ENCODE measurements at places on chromosomes 2 and 18. TPM values are rescaled to one million over a fixed set of nuclear protein-coding genes. Genes with fewer than 3 reads are reported as not detected.

The SPAG16 gene
- total RNA-seq: 12.4 TPM

The LYPD6 gene
- total RNA-seq: 4.3 TPM

The ADRA2B gene
- not detected for total RNA-seq

The MARCO gene
- not detected for total RNA-seq

The ZNF521 gene
- 2.1 TPM for total RNA-seq

The COPS8 gene
- total RNA-seq: 190 TPM

The INO80C gene
- total RNA-seq: 7.2 TPM

The LHCGR gene
- not detected for total RNA-seq

The UBXN2A gene
- 13.8 TPM for total RNA-seq

Data from myometrial cell (primary cell).